ENCODE measurements at places on chromosomes 2 and 18.

DNA sequence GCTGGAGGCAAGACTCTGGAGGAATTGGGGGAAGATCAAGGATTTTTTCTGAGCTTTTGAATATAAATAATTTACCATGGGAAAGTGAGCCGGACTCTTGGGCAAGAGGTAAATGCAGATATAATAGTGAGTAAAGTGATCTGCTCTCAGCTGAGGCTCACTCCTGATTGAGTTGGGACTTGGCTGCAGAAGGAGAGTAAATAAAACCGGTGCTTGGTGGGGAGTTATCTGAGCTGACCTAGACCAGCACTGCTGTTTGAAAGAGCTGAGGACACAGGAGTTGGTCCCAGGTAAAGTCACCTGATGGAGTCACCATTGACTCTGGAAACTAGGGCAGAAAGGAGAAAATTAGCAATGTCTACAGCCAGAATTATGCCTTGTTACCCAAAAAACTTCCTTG is 57.3 kb upstream of the LRPPRC start:
- no peak for DNase-seq

DNA sequence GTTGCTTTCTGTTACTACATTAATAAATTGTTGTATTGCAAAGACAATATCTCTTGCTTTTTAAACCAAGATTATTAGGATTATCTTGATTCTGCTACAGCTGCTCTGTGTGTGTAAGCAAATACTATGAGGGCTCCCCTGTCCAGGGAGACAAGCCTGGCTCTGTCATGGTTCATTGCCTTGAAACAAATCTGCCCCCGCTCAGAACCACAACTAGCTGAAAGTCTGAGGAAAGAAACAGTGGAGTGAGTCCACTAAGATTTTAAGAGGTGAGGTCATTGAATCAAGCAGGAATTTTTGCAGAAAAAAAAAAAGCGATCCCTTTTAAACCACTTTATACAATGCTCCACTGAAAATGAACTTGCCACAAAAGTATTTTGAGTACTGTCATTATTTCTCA is 30.8 kb upstream of the LRRTM4 start:
- no peak for DNase-seq

DNA sequence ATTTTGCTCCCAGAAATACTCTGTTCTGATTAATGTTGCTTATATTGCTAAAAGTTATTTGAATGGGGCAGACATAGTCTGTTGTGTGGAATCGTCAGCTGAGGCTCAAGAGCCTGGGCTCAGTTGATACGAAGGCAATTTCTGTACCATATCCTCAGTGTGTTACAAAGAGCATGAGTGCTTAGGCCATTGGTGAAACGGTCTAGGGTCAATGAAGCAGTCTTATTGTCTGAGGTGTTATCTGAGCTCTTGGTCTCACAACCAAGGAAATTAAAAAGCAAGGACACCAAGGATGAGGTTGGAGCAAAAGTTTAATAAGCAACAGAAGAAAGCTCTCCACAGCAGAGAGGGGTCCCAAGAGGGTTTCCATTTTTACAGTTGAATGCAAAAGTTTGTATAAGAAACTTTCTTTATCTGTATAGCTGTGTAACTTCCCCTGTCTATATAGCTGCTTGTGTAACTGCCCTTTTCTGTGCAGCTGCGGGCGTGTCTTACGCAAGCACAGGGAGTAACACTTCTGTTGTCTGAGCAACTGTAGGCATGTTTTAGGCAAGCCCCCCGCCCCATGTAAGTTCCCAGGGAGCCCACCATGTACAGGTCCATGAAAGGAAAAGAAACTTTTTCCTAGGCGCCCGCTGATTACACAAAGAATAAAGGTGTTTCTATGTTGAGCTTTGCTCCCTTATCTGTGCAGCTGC is 40.6 kb upstream of the DSC1 start:
- no peak for DNase-seq

DNA sequence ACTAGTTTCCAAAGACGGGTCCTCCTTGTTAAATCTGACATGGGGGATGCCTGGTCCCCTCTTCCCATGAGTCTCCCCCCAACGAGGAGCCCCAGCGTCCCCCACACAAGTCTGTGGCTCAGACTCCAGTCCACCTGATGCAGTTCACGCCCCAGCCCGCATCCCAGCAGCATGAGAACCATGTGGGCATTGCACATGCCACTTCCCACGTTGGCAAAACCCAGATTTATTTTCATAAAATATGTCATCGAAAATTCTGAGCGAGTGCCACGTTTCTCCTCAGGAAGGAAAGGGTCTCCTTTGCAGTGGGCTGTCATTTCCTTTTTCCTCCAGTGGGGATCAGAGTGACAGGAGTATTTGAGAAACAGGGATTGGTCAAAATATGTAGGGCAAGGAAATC is 45.7 kb upstream of the TPO start:
- no peak for DNase-seq

GRCh38 chr2:119024152-119024551 is 82.2 kb downstream of the MARCO start:
- no peak for DNase-seq
